Islet precursor cell (in vitro differentiated cells): ENCODE measurements at places on chromosomes 13 and 19.

- DNase-seq: no peak
Measured at GRCh38 chr13:79227418-79227817, 178.6 kb downstream of the RBM26 start.

- no peak for DNase-seq
Measured at GRCh38 chr13:36086117-36086516, 45.1 kb downstream of the DCLK1 start.

- no peak for DNase-seq
Measured at GRCh38 chr13:43953370-43953769, 73.7 kb downstream of the LACC1 start.

DNA sequence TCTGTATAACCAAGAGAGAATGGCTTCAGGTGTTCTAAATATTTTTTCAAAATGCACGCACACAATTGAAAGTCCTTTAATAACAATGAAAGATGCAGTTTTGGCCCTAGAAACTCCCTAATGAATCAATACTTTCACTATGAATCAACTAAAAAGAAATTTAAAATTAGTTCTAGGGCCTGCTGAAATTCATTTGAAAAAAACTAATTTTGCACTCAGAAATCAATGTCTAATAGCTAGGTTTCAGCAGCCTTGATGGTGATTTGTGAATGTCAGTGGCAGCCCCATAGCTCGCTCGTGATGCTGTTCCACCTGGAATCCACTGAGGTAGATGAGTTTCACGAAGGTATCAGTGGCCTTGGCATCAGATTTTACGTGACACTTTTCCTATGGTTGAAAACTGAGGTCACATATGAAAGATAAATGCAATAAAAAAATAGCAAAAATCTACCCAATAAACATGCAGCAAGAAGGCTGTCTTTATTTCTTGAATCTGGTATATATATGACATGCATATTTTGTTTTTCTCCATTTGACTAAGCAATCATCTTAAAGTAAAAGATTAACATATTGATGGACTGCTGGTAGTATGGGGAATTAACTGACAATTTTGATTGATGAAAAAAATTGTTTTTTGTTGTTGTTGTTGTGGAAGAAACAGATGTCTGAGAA lies 141.0 kb downstream of the AKAP11 start:
- no peak for DNase-seq

- no peak for DNase-seq
Measured at GRCh38 chr19:12052091-12052496, 667 bp downstream of the ZNF878 start.

- no peak for DNase-seq
Measured at GRCh38 chr19:40717880-40718773, 1.2 kb downstream of the ITPKC start.

DNA sequence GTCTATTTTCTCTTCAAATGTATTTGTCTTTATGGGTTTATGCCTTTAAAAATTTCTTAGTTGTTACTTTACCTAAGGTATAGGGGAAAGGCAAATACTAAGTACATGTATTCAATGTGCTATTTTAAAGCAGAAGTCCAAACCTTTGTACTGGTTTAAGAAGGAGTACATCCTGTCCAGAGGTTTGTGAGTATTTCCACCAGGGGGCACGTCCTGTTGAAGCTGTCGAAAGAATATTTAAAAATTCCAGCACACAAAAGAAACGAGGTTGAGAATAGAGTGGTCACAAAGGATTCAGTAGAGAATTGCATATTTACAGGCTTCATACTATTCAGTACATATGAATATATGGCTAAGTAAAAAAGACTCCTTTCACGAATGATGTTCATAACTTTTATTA lies 59.8 kb downstream of the URI1 start:
- no peak for DNase-seq

- DNase-seq: peak; percentile 77
Measured at GRCh38 chr13:101785858-101786257, 333.4 kb downstream of the ITGBL1 start.

DNA sequence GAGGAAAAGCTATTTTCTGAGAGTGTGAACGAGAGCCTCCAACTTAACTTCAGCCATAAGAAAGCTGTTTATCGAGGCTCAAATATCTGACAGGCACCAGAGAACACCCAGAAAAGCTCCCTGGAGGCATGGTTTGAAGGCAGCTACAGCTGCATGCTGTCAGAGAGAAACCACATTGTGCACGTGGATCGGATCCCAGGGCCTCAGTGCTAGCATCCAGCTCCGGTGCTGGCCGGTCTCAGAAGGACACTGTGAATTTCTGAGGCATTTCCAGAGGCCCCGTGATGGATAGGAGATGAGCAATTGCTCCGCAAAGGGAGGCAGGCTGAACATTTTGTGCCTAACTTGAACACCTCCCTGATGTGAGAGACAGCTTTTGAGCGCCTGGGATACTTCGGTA lies 315.7 kb downstream of the FGF9 start:
- DNase-seq: no peak

DNA sequence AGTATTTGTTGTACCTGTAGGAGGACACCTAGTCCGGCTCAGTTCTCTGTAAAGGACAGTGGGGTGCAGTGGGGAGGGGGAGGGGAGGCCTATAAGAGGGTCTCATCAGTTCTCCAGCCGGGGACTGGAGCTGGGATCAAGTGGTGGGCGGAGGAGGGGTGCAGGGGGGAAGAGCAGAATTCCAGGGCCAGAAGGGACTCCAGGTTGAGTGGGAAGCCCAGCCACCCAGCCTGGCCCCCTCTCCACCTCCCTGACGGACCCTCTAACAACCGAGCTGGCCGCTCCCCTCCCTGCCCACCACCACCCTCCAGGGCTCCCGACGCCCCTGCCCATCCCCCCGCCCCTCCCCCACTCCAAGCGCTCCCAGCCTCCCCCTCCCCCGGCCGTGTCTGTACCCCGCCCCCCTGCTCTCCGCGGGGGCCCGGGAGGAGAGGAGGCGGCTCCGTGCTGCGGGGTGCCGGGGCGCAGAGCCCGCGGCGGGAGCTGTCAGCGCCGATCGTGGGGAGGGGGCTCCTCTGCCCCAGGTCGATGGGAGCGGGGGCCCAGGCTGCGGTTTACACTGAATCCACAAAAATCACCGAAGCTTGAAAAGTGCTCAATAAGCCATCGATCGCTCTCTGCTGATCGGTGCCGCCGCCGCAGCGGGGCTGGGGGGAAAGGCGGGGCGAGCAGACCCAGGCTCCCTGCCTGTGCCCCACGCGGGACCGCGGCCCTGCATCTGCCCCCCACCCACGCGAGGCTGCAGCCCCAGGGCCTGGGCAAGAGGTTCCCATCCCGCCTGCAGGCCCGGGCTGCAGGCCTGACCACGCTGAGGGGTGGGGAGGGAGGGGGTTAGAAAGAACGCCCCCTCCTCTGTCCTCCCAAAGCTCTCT lies 34.6 kb upstream of the ONECUT3 start:
- no peak for DNase-seq

GRCh38 chr13:36382030-36382429 lies 35.8 kb upstream of the SPART start:
- DNase-seq: no peak

DNA sequence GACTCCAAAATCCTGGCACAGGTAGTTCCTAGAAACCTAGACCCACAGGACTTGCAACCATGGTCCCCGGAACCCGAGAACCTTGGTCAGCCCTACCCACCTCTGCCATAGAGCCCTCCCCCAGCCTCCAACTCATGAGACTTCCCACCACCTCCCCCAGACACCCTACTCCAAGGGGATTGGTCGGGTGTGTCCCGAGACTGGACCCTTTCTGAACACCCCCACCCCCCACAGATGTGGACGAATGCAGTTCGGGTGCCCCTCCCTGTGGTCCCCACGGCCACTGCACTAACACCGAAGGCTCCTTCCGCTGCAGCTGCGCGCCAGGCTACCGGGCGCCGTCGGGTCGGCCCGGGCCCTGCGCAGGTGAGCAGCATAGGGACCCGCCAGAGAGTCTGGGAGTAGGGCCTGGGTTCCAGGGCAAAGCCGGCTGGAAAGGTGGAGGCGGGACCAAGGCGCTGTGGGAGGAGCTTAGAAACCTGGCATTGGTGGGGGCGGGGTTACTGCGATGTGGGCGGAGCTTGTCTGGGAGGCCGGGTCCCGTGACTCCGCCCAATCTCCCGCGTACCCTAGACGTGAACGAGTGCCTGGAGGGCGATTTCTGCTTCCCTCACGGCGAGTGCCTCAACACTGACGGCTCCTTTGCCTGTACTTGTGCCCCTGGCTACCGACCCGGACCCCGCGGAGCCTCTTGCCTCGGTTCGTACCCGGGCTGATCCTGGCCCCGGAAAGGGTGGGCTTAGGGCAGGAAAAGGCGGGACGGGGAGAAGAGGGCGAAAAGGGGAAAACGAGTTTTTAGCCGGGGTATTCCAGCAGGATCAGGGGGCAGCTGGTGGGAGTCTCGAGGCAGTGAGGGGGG lies 11.9 kb downstream of the LTBP4 start:
- peak; percentile 78 for DNase-seq

DNA sequence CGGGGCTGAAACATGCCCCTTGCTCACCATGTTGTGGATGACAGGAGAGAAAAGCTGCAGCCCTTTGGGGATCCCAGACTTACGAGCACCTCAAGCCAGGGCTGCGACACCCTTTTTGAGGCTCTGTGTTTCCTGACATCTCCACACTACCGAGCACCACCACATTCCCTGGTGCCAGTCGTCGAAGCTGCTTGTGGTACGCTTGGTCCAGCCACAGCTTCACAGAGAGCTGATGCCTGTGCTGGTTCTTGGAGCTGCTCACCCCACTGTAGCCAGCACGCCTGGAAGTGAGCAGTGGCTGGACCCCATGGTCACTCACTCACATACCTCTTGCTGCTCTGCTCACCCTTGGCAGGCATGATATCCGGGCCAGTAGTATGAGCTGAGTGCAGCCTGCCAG lies 367.5 kb downstream of the SLITRK6 start:
- DNase-seq: no peak

DNA sequence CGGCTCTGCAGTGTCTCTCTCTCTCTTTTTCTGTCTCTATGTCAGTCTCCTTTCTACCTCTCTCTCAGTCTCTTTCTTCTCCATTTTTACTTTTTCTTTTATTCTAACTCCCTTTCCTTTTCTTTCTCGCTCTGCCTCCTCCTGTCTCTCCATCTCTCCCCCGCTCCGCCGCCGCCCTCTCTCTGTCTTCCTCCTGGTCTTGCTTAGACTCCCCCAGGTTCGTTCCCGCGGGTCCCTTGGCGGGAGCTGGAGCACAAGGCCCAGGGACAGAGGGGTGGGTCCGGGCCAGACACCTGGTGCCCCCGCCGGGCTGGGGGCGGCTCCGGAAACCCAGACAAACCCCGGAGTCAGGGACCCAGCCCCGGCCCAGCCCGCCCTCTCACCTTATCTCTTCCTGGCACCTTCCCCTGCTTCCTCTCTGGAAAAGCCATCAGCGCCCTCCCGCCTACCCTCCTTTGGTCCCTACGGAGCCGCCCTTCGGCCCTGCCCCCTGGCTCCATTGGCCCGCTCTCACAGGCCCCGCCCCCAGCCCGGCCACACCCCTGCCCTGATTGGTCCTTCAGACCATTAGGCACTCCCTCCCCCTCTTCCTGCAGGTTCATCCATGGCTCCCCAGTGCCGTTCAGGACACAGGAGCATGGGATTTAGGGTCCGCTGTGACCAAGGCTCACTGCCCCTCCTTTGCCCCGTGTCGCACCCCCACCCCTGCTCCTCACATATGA lies 15.4 kb upstream of the NOP53 start:
- DNase-seq: peak; percentile 89

GRCh38 chr13:21336609-21337349 lies 122.3 kb downstream of the ZDHHC20 start:
- no peak for DNase-seq

GRCh38 chr19:43540381-43540780 lies 7.4 kb downstream of the ZNF575 start:
- DNase-seq: no peak

GRCh38 chr13:44211704-44212346 lies 161.8 kb upstream of the SERP2 start:
- DNase-seq: no peak

DNA sequence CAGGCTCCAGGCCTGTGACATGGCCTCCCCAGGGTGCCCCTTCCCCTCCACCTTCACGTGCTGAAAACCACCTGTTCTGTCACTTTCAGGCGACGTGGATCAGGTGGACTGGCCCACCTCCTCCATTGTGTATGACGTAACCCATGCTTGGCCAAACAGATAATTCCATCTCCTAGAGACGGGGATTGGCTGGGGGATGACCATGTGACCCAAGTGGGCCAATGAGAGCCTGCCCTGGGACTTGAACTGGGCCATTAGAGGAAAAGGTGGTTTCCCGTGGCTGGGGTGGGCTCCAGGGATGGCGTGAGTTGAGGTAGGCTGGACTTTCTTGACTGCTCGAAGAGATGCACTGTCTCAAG lies 3.6 kb upstream of the ADAMTSL5 start:
- no peak for DNase-seq

- DNase-seq: peak; percentile 98
Measured at GRCh38 chr19:6765738-6766356, 1.4 kb downstream of the SH2D3A start.

DNA sequence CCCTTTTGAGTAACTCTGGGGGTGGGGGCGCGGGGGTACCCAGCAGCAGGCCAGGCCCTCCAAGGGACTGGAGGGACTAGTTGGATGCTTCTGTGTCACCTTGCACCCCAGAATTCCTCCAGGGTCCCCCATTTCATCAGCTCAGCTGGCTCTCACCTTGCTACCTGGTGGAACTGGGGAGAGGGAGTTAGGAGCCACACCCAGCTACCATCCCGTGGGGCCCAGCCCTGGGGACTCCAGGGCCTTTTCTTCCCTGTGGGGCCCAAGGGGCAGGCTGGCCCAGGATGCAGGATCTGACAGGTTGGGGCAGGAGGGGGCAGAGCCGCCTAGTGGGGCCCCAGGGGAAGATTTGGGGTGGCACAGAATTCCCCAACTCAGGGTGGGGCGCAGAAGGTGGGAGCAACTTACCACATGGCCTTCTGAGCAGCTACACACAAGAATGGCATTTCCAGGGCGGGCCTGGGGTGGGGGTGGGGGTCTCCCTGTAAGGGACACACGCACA lies 32.8 kb upstream of the NANOS3 start:
- DNase-seq: peak; percentile 56

DNA sequence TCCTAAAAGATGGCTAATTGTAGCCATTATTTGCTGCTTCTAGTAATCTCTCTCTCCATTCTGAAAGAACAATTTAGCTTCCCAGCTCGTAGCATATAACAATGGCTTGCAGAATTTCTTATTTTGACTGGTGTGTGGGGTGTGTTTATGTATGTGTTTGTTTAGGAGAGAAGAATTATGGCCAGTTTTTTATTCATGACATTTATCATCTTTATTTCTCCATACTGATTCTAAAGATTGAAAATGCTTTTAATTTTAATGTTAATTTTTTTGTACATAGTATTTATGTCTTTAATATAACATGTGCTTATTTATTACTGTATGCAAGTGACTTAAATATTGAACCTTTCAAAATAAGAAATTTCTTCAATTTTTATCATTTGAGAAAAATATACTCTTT lies 115.8 kb upstream of the TMTC4 start:
- no peak for DNase-seq
